Natural killer cell treated with Interleukin-12 subunit alpha and Interleukin-12 subunit beta and Interleukin-15 and Interleukin-18, amount 100 ng/mL, for 72 hours (primary cell): ENCODE measurements at places on chromosomes 6 and 20. TPM values are rescaled to one million over a fixed set of nuclear protein-coding genes. Genes with fewer than 3 reads are reported as not detected.
A peak's percentile ranks its signal among the peaks of the same experiment; 100 is the strongest.

DNA sequence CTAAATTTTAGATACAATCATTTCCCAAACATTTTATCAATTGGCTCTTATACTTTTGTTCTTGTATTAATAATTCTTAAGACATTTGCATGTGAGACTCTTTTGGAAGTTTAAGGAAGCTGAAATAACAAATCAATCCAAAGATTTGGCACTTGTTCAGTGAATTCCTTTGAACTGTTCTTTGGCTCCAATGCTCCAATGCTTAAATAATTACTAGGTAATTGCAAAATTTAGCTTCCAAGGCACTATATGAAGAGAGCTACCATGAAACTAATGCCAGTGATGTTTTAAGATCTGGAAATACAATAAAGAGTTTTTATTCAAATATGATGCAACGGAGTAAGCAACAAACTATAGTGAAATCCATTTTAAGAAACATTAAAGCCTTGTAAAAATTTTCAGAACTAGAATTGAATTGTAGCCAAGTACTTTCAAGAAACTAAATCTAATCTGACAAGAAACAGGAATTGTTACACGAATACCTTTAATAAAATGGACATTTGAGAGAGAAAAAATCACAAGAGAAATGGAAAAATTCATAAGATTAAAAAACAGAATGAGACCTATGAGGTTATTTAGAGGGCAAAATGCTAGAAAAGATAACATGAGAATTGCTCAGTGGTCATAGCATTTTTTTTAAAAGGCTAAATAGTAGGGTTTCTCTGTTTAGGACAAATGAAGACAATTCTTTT is 43.6 kb upstream of the SMLR1 start:
- peaks cover 5% of the 10 kb centered on the region for H3K27me3 ChIP-seq
- no peak for DNase-seq
- H3K4me1 ChIP-seq, result peaks cover 28% of the 10 kb centered on the region
- no peak overlapping the region for H3K27ac ChIP-seq

DNA sequence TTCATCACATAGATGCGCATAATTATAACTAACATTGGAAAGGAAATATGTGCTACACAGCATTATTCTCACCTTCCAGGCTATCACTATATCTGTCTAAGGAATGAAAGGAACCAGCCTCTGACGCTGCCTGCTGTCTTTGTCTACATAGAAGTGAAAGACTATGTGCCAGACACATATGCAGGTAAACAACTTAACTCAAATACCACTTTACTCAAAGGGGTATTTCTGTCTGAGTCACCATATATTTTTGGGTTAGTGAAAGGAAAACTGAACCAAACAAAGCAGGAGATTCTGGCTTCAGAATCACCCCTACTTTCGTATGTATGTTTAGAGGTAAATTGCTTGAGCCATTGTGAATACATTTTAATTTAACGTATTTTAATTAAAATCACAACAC is 328.6 kb upstream of the PLCB4 start:
- no peaks in the 10 kb centered on the region for H3K27me3 ChIP-seq
- peaks cover 15% of the 10 kb centered on the region for H3K36me3 ChIP-seq
- no peak overlapping the region for H3K27ac ChIP-seq
- no peak overlapping the region for H3K4me3 ChIP-seq
- no peak for DNase-seq
- H3K4me1 ChIP-seq, result peaks cover 5% of the 10 kb centered on the region

- H3K4me3 ChIP-seq, result no peak overlapping the region
- H3K36me3 ChIP-seq, result no peaks in the 10 kb centered on the region
- no peaks in the 10 kb centered on the region for H3K27me3 ChIP-seq
- no peak overlapping the region for H3K27ac ChIP-seq
- no peak for DNase-seq
These were observed 586.8 kb upstream of the JAG1 start for GRCh38 chr20:11260611-11261010.

DNA sequence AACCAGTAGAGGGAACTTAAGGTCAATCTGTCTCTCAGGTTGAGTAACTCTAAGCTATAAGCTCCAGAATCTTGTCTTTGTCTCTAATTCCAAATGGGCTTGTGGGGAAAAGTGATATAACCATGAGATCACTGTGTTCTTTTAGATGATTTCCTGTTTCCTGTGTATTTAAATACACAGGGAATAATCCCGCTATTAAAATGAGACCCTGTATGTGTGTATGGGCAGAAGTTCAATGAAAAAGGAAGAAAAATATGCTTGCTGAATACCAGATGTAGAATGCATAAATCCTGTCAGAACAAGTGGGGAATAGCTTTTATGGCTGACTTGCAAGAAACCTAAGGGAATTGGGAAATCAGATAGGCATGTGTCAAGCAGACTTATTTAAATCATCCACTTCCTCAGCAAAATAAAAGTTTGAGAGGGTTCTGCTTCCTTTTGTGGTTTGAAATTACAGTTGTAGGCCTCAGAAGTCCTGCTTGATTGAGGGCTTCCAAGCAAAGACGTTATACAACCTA is 164.7 kb upstream of the PDE7B start:
- H3K27me3 ChIP-seq, result peaks cover 9% of the 10 kb centered on the region
- H3K27ac ChIP-seq, result no peak overlapping the region
- no peaks in the 10 kb centered on the region for H3K4me1 ChIP-seq
- no peaks in the 10 kb centered on the region for H3K36me3 ChIP-seq
- DNase-seq, result no peak

GRCh38 chr6:125013938-125014660 is 51.9 kb downstream of the RNF217 start:
- no peaks in the 10 kb centered on the region for H3K36me3 ChIP-seq
- no peak for DNase-seq
- no peaks in the 10 kb centered on the region for H3K27me3 ChIP-seq
- H3K4me3 ChIP-seq, result no peak overlapping the region
- H3K27ac ChIP-seq, result no peak overlapping the region

DNA sequence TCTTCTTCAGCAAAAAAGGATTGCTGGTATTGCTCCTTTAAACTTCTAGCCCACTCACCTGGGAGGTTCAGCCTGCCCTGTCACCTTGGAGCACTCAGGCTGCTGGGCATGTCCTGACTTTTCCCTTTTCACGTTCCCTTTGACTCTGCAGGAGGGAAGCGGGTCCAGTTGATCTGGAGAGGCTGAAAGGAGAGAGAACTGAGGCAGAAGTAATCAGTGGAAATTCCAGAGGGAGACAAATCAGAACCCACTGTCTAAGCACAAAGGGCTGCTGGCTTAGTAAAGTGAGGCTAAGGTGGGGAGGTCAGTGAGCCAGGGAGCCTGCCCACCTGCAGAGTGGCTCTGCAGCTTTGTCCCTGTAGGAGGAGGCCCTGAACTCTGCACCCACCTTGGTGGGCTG is 9.7 kb upstream of the SYNDIG1 start:
- DNase-seq, result no peak
- no peaks in the 10 kb centered on the region for H3K36me3 ChIP-seq
- H3K27ac ChIP-seq, result no peak overlapping the region
- H3K4me1 ChIP-seq, result no peaks in the 10 kb centered on the region
- no peak overlapping the region for H3K4me3 ChIP-seq

Gene BLCAP
- total RNA-seq, result 39.8 TPM

DNA sequence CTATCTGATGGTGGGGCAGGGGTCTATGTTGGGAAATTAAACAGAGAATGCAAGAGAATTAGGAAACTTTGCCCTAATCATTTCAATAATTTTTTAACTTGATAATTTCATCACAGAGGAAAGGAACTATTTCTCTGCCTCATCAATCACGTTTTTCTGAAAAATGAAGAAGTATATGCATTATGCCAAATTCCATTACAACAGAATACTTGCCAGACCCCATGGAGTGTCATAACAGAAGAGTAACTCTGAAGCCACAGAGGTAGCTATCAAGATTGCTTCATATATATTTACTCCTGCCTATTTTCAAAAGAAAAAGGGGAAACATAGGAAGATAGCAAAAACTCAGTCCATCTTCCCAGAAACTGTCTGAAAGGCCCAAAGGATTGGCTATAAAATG is 5.7 kb upstream of the USP49 start:
- H3K27ac ChIP-seq, result no peak overlapping the region
- DNase-seq, result no peak
- no peaks in the 10 kb centered on the region for H3K27me3 ChIP-seq
- no peak overlapping the region for H3K4me3 ChIP-seq

DNA sequence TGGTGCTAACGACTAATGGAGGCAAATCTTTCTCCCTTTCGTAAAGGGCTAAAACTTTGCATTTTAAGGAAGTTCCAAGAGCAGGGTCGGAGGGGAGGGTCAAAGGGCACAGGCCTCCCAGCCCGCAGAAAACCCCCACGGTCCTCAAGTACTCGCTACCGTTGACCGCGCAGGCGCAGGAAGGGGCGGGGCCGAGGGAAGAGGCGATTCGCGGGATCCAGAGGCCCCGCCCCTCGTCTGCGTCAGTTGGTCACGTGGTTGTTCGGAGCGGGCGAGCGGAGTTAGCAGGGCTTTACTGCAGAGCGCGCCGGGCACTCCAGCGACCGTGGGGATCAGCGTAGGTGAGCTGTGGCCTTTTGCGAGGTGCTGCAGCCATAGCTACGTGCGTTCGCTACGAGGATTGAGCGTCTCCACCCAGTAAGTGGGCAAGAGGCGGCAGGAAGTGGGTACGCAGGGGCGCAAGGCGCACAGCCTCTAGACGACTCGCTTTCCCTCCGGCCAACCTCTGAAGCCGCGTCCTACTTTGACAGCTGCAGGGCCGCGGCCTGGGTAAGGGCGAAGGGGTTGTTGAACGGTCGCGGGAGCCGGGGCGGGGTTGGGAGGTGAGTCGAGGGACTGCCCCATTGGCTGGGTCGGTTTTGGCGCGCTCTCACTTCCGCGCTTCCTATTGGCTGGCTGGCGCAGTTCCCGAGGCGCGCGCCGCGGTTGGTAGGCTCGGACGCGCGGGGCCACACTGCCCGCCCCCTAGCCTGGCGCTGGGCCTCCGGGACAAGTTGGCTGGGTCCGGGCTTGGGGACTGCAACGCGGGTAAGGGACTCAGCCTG is at the start of gene GMNN:
Gene GMNN, plus strand, starts transcription at position 242 of the 824 bp plus-strand sequence. CDS start 2,310 bp downstream, outside the sequence.
- peak within 1 kb of the TSS; percentile 97 for H3K27ac ChIP-seq
- H3K4me1 ChIP-seq, result peaks cover 19% of the 10 kb centered on the region
- no peaks in the 10 kb centered on the region for H3K27me3 ChIP-seq
- H3K4me3 ChIP-seq, result peak within 1 kb of the TSS; percentile 97

GRCh38 chr6:128242765-128243403 is 277.5 kb downstream of the PTPRK start:
- H3K36me3 ChIP-seq, result no peaks in the 10 kb centered on the region
- H3K27ac ChIP-seq, result no peak overlapping the region
- H3K4me1 ChIP-seq, result no peaks in the 10 kb centered on the region
- no peaks in the 10 kb centered on the region for H3K27me3 ChIP-seq
- H3K4me3 ChIP-seq, result no peak overlapping the region

DNA sequence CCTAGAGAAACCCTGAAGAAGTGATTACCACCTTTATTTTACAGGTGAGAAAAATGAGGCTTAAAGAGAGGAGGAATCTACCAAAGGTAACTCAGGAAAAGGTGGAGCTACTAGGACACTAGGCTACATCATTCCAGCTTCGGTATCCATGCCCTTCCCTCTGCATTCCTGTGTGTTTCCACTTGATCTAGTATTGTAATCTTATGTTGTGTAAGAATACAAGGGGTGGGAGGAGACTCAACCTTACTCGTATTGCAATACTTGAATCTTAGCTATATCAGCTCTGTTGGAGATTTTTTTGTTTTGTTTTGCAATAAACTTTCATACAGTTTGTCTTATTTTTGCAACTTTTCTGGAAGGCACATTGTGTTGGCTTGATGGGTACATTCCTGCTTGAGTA is 742.4 kb downstream of the PTPRT start:
- no peak overlapping the region for H3K4me3 ChIP-seq
- DNase-seq, result no peak
- no peaks in the 10 kb centered on the region for H3K4me1 ChIP-seq
- H3K27ac ChIP-seq, result no peak overlapping the region
- no peaks in the 10 kb centered on the region for H3K36me3 ChIP-seq
- H3K27me3 ChIP-seq, result no peaks in the 10 kb centered on the region

GRCh38 chr20:16477632-16478031 is 95.6 kb downstream of the KIF16B start:
- DNase-seq, result no peak
- no peak overlapping the region for H3K4me3 ChIP-seq
- no peak overlapping the region for H3K27ac ChIP-seq

GRCh38 chr6:165976684-165977083 is 191.0 kb downstream of the TBXT start:
- no peaks in the 10 kb centered on the region for H3K36me3 ChIP-seq
- no peaks in the 10 kb centered on the region for H3K4me1 ChIP-seq
- H3K27ac ChIP-seq, result no peak overlapping the region
- no peak overlapping the region for H3K4me3 ChIP-seq

GRCh38 chr6:44781912-44782597 is 394.5 kb downstream of the CDC5L start:
- no peak overlapping the region for H3K4me3 ChIP-seq
- no peaks in the 10 kb centered on the region for H3K4me1 ChIP-seq
- H3K27ac ChIP-seq, result no peak overlapping the region
- no peak for DNase-seq
- H3K36me3 ChIP-seq, result no peaks in the 10 kb centered on the region

GRCh38 chr20:46936415-46937156 is 41.9 kb downstream of the EYA2 start:
- no peaks in the 10 kb centered on the region for H3K36me3 ChIP-seq
- DNase-seq, result no peak
- H3K27ac ChIP-seq, result no peak overlapping the region
- no peak overlapping the region for H3K4me3 ChIP-seq

DNA sequence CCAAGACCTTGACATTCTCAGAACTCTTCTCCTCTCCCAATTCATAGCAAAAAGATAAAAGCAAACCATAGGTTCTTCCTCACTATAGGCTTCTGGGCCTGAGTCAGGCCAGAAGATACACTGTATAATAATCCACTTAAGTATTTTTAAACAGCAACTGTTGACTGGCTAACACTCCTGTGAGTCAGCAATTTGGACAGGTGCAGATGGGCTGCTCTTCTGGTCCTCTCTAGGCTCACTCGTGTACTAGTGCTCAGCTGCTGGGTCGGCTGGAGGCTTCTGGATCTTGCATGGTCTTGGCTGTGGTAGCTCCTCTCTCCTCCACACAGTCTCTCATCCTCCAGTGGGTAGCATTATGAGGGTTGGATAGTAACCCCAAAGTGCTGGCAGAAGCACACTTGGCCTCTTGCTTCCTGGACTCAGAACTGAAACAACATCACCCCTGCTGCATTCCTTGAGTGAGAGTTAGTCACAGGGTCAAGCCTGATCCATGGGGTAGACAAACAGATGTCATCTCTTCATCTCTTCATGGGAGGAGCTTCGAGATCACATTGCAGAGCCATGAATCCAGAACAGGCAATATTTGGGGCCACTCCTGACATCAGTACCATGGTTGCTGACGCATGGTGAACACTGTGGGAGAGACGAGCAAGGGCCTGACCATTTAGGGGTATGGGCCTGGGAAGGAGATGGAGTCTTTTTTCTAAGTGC is 86.9 kb downstream of the C6orf118 start:
- H3K36me3 ChIP-seq, result no peaks in the 10 kb centered on the region
- H3K4me1 ChIP-seq, result no peaks in the 10 kb centered on the region
- H3K27ac ChIP-seq, result no peak overlapping the region
- H3K27me3 ChIP-seq, result no peaks in the 10 kb centered on the region
- no peak for DNase-seq
